SK-MEL-5 (cell line): ENCODE measurements at places on chromosomes 4 and X.

DNA sequence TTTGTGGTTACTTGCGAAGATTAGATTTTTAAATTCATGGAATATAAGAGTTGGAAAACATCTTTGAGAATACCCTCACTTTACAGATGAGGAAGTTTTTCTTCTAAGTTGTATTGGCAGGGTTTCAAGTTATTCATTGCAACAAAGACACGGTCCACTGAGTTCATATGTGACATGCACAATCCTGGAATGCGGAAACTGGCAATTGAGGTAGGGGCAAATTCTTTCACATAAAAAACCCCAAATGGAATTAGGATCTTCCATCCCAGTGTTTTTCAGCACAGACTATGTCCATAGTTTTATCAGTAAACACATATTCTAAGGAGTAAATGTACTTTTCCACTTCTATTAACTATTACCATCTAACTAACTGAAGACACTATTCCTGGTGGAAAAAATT is 81.8 kb upstream of the NAP1L5 start:
- DNase-seq, result no peak

GRCh38 chr4:114474188-114474800 is 124.3 kb upstream of the UGT8 start:
- DNase-seq, result no peak

- DNase-seq, result no peak
These were observed 116.4 kb upstream of the BEND4 start for GRCh38 chr4:42268824-42269223.

- DNase-seq, result peak; percentile 47
These were observed 4.7 kb downstream of the THAP9 start for GRCh38 chr4:82905205-82905604.

- peak; percentile 51 for DNase-seq
These were observed 102.6 kb downstream of the FSTL5 start for GRCh38 chr4:162061214-162061613.

- peak; percentile 46 for DNase-seq
These were observed 35.2 kb downstream of the SLC25A5 start for GRCh38 chrX:119503484-119503861.
